Stimulated activated CD8-positive, alpha-beta memory T cell treated with anti-CD3 and anti-CD28 coated beads, Interleukin-15, amount 100 ng/mL, for 1 hour (primary cell): ENCODE measurements at places on chromosomes 11 and 22.

DNA sequence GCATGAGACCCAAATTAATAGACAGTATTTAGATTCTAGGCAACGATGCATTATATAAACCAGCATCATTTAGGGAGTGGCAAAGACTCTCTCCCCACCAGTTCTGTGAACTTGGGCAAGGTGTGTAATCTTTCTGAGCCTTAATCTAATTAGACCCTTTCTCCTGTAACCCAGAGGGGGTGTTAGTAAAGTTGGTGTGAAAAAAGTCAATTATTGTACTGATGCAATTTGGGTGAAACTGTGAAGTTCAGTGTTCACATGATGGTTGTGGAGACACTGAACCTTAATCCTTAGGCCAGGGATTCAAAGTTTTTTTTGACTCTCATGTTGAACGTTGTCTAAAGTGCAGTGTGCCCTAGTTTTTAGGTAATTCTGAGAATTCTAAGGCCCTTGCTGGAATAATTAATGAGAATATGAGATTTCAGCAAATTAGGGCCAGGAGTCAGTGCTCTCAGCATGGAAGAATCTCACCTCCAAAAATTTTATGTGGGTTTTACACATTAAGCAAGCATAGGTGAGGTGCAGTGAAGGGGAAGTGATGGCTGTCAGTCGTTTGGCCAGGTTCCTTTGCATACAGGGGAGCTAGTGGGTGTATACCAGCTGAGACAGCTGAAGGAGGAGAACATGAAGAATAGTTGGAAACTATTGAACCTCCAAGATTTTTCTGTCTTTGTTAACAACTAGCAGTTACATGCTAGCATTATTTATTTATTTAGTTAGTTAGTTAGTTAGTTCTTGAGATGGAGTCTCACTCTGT, 94.2 kb downstream of the PTPRJ start:
- no peak for DNase-seq

- no peak for DNase-seq
Measured at GRCh38 chr11:22991196-22991595, 130.9 kb upstream of the CCDC179 start.

DNA sequence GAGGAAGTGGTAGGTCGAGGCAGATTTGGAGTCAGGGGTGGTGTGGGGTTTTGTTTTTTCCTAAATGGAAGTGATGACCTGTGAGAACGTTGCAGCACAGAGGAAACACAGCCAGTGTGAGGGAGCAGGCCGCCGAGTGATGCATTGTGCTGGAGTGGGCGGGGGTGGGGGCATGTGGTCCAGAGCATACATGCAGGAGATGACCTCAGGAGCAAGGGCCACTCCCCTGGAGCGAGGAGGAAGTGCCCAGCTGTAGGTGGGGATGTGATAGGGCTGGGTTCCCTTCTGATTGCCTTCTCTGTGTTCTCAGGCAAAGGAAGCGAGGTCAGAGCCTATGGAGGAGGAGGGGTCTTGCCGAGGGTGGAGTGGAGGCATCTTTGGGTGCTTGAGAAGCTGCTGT, 81.4 kb downstream of the PPP6R3 start:
- DNase-seq, result no peak

DNA sequence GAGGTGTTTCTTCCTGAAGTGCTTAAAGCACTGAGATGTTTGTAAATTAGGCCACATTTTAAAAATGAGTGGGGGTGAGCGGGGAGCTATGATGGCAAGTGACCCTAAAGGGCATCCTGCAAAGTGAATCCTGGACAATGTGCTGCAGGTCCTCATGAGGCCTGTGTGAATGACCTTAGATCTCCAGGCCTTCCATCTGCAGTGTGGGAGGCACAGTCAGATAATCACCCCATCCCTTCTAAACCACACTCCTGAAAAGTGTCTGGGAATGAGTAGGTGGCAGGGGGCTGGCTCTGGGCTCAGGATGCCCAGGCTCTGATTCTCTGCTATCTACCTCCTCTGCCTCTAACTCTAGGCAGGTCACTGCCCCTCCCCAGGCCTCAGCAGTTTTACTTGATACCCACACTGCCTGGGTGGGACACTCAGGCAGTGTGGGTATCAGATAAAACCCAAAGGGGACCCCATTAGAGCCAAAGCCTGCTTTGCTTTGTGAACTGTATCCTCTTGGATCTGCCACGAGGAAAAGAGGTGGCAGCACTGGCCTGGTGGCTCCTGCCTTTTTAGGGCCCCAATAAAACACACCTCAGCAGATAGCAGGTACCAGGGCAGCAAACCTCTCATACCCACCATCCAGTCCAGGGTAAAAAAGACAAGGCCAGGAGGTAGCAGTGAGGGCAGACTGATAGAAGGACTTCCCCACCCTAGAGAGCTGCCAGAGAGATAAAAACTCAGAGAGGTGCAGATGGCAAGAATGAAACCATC, 10.5 kb downstream of the STARD10 start:
- no peak for DNase-seq

DNA sequence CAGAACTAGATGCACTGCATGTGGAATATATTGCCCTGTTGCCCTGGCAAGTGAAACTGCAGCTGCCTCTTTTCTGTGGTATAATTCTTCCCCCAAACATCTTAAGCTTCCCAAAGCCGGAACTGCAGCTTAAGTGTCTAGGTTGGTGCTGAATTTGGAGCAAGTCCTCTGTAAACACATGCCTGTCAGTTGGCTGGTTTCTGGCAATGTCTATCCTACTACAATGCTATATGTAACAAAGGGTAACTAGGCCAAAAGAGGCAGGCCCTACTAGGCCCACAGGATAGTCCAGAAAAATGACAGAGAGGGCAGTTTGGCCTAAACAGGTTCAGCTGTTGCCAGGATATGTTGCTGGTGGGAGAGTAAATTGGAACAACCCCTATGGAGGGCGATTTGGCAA, 27.9 kb downstream of the ASCC2 start:
- no peak for DNase-seq

- no peak for DNase-seq
Measured at GRCh38 chr11:93958991-93959390, 62.2 kb upstream of the HEPHL1 start.

DNA sequence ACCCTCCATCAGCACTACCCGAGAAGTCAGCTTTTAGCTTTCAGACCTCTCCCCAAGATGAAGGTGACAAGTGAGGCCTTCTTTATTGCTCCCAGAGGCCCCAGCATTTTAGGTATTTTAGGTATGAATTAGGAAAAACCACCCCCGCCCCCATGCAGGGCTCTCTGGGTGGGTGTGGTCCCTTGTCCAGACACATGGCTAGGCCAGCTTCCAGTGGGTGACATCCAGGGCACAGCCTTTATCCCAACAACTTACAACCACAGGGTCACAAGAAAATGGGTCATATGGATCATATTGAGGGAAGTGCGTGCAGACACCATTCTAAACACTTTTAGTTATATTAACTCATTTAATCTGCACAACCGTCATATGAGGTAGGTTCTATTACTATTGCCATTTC, 42.1 kb downstream of the RIBC2 start:
- no peak for DNase-seq

GRCh38 chr11:71994786-71995185, 3.9 kb upstream of the IL18BP start:
- no peak for DNase-seq

- DNase-seq, result no peak
Measured at GRCh38 chr22:22712092-22712658, 67.8 kb downstream of the GGTLC2 start.

DNA sequence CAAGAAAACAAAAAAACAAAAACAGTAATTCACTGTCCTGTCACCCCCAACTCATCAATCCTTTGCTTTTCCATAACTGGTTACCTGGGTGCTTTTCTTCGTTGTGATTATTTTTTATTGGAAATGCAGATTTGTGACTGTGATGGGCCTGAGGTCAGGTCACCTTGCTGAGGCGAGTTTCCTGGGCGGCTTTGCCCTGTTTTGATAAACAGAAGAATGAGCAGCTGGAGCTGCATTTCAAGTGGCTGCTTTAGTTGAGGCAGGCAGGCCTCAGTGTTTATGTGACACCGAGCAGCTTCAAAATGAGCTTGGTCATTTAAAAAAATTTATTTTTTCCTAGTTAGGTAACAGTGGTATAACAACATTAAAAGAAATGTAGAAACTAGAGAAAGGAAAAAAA, 22.2 kb downstream of the PTPRJ start:
- no peak for DNase-seq

DNA sequence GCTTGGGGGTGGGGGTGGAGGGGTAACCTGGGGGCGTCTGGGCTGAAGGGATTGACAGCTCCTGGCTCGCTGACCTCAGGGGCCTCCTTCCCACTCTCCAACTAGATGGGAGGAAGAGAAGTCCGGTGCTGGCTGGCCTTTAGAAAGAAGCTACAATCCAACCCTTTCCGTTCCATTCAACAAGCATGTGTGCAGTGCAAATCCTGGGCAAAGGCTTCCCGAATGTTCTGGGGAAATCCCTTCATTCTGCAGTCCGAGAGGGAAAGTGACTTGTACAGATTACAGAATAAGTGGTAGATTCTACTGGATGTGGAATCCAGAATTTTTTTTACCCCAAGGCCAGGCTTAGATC, 149.9 kb downstream of the FEZ1 start:
- DNase-seq, result no peak

GRCh38 chr11:124872741-124873140, 7.5 kb downstream of the ROBO3 start:
- no peak for DNase-seq

DNA sequence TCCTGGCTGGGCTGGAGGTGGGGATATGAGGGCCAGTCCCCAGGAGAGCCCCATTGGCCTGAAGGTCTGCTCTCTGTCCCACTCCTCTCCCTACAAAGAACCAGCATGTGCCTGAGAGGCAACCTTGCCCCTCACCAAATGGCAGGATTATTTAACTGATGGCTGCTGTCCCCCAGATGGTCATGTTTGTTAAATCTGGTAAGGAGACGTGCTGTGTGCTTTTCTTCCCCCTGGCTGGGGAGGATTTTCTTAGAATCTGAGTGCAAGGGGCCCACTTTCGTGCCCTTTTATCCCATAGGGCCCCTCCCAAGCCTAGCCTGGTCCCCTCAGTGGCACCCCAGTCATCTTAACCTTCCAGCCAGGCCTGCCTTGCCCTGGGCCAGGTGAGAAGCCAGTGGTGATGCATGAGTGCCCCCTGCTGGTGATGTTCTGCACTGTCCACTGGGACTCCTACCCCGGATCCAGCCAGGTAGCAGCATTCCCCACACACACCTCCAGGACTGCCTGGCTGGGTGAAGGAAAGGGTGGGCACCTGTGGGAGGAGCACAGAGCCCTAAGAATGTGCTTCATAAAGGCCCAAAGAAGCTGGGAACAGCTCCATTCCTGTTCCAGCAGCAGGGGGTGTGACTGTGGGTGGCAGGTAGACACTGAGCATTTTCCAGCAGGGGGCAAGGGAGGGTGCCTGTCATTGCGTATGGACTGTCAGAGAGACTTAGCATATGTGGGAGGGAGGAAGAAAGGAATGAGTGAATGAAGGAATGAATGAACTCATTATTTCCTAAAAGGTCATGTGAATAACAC, 28.9 kb downstream of the MFNG start:
- DNase-seq, result peak; percentile 78

GRCh38 chr22:26134654-26135330, 34.5 kb upstream of the SEZ6L start:
- no peak for DNase-seq

DNA sequence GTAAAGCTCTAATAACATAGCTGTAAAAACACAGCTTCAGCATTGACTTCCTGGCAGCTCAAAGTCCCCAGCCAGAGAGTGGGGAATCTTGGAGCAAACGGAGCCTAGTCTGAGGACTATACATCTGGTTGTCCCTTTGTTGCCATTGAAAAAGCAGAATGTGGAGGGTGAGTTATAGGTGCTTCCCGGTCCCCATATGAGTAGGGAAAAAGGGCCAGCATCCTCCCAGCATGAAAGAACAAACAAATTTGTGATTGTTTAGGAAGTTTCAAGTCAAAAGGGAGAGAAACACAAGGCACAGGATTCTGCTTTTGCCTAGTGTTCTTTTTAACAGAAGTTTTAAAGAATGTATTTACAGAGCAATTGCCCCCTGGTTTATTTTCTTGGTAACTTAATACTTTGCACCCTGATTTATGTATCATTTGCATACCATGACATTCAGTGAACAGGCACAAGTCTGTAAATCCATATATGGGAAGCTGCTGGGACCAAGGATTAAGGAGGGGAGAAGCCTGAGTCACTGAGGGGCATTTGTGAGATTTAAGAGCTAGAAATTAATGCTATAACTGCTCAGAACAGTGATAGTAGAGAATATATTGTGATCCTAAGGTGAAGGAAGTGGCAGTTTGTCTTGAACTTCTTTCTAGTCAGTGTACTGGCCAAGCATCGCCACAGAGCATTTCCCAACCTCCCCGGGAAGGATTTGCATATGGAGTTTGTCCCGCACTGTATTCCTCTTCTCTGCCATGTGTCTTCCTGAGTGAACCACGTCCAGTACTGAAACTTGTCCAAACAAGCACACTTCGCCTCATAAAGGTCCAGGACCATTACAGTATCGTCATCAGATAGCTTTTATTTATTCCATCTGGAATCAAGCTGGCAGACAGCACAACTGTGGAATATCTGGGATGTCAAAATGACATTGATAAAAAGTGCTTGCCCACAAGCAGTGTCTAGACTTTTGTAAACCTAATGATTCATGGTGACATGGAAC, 103.0 kb downstream of the DBX1 start:
- no peak for DNase-seq

GRCh38 chr22:34333285-34333684, 413.0 kb upstream of the LARGE1 start:
- no peak for DNase-seq

- DNase-seq, result no peak
Measured at GRCh38 chr11:78138694-78139421, 568 bp downstream of the ALG8 start.

DNA sequence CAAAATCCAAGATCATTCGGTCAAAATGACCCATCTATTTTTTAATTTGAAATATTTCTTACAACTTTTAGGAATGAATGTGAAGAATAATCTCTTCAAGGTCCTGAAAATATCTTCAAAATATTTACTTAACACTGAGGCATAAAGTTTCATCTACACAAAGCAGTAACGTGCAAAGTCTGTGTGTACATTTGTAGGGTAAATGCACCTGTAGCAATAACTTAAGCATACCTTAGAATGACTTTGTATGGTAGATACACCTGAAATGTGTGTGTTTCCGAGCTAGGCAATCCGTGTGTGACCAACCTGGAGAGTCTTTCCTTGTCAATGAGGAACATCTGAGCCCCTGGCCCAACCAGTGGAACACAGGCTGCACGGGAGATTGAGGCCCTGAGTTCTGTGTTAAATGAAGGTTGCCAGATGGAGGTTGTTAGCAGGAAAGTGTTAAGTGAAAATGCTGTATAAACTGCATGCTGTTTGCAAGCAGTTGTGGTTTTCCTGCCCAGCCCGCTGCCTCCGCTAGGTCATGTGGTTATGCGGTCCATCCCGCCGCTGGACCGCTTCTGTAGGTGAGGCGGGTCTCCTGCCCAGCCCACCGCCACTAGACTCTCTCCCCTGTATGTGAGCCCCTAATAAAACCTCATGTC, 7.6 kb upstream of the CTR9 start:
- peak; percentile 16 for DNase-seq

DNA sequence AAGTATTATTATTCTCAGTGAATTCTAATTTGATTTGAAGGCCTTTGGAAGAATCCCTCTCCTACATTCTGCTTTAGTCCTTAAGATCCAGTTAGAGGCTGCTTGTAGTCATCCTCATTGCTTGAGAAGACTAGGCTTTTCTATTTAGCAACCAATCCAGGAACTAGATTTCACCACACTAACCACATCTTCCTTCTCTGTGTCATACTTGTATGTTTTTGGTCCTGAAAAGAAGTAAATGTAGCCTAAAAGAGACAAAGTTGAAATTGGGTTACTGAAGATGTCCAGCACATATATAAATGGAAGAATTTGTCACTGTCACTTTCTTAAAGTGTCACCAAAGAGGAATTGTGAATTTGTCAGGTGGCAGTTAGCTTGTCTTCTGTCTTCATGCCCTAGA, 46.6 kb upstream of the MMP7 start:
- no peak for DNase-seq
